H9 (cell line): ENCODE measurements at places on chromosomes 16 and 17.

- DNase-seq = no peak
Observed at GRCh38 chr16:87628940-87629339, 26.6 kb downstream of the JPH3 start.

DNA sequence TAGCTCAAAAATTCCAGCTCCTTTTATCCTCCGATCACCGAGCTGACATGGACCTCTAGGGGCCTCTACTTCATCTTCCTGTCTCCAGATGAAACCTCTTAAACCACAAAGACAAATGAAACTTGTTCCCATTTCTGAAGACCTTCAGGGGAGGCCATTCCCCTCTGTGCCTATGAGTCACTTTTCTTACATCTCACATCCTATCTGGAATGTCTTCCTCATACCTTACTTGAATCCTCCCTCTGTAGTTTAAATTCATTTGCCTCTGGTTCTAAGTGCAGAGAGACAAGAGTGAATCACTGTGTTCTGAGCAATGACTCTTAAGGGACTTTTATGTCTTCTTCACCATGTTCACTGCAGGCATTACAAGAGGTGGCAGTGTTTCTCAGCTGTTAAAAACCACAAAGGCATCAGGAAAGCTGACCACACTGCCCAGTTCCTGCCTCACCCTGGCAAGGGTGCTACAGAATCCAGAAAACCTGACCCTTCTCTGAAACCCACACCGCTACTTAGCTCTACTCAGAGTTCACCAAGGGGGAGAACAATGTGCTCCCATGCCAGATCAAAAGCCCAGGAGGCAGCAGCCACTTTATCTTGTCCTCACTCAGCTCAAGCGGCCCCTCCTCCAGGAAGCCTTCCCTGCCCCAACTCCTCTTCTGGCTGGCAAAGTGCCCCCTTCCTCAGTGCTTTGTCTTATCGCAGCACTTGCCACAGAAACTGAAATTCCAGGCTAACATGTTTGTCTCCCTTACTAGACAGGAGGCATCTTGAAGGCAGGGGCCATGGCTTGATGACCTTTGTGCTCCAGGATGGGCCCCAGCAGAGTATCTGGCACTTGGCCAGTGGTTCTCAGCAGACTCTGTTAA lies 6.4 kb downstream of the CUEDC1 start:
- no peak for DNase-seq

GRCh38 chr16:31223044-31223443 lies 6.1 kb upstream of the PYDC1 start:
- no peak for DNase-seq

DNA sequence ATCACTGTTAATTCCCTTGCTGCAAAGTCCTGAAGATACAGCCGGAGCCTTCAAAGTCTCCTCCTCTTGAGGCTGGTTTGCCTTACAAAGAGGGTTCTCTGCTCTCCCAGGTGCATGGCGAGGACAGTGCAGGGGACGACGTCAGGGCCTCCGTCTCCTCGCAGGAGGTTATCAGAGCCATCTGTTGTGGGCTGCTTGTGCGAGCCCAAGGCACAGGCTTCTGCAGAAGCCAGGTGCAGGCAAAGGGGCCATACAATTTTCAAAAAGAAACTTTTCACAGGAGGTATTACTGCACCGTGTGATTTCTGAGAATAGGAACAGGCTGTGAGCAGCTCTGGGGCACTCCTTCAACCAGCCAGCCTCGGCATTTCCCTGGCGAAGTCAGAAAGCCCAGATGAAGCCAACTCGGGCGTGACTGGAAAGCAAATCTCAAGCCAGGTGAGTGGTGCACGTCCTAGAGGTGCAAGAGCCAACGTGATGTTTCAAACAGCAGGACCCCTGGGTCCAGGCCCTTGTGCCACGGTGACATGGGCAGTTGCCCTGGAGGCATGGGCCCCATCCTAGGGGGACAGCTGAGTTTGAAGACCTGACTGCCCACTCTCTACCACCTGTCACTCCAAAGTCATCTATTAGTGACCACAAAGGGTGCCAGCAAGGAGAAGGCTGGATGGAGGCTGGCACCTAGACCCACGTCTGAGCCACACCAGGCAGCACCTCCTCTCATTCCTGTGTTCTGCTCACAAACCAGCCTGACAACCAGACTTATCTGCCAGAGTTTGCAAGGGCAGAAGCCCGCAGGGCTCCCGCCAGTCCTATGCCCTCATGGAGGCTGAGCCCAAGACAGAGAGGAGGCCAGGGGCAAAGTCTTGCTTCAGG lies 68.6 kb downstream of the SMPD3 start:
- no peak for DNase-seq

DNA sequence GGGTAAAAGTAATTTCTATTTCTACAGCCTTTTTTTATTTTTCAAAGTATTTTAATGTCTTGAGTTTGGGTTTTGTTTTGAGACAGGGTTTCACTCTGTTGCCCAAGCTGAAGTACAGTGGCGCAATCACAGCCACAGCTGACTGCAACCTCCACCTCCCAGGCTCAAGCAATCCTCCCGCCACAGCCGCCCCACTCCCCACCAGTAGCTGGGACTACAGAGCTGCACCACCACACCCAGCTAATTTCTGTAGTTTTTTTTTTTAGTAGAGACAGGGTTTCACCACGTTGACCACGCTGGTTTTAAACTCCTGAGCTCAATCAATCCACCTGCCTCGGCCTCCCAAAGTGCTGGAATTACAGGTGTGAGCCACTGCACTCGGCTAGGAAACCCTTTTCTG lies 44.0 kb downstream of the TUBD1 start:
- no peak for DNase-seq

DNA sequence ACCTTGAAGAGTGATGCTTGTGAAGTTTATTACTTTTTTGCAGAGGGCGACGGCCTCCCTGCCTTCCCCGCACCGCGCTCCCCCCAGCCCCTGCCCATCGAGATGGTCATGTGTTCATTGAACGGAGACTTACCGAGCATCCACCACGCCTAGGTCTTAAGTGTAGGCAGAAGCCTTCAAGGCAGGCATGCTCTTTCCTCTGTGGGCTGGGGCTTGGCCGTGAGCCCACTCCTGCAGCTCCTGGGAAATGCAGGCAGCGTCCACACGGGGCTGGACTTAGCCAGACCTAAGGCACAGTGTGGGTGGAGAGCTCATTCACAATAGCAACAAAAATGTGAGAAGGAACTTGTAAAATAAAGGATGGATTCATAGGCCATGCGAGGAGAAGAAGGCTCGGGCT lies 19.2 kb downstream of the RNF213 start:
- no peak for DNase-seq

- DNase-seq = no peak
Observed at GRCh38 chr16:53209877-53210276, 155.1 kb downstream of the CHD9 start.

GRCh38 chr16:48330841-48331192 lies 54.4 kb downstream of the SIAH1 start:
- DNase-seq = no peak

GRCh38 chr17:10051112-10051511 lies 146.0 kb upstream of the RCVRN start:
- DNase-seq = no peak

DNA sequence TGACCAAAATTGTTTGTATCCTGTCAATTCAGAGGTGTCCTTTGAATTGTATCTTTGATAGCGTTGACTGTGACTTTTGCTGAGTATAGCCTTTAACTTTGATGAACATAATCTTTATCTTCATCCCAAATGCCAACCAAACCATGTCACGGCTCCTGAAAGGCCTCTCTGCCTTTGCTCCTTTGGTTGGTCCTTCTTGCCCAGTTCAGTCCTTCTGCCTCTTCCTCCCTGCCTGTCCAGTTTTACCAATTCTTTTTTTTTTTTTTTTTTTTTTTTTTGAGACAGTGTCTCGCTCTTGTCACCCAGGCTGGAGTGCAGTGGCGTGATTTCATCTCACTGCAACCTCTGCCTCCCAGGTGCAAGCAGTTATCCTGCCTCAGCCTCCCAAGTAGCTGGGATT lies 12.9 kb upstream of the VPS4A start:
- DNase-seq = no peak
